ENCODE measurements at places on chromosomes 7 and 10.

DNA sequence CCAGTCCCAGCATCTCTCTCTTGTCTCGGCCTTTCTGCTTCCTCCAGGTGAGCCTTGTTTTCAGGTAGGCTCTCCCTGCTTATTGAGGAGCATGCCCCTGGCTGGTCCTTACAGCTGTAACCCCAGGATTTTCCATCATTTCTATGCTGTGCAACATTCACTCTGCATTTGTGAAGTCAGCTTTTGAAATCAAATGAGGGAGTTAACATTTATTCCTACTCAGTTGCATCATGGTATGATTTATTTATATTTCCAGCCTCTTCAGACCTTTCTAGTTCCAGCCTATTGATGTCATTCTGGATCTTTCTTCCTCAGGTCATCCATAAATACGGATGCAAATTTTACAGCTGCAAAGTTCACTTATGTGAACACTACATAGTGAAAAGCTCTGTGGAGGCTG is 755.6 kb downstream of the TYW1 start:
- DNase-seq = no peak
- H3K36me3 ChIP-seq = no peaks in the 10 kb centered on the region
- no peak overlapping the region for H3K27ac ChIP-seq

- H3K27ac ChIP-seq = no peak overlapping the region
- H3K36me3 ChIP-seq = peaks cover 8% of the 10 kb centered on the region
- H3K27me3 ChIP-seq = no peaks in the 10 kb centered on the region
- no peak overlapping the region for H3K4me3 ChIP-seq
These were observed 9.8 kb downstream of the CUBN start for GRCh38 chr10:17119845-17120244.

- no peaks in the 10 kb centered on the region for H3K27me3 ChIP-seq
- peaks cover 5% of the 10 kb centered on the region for H3K36me3 ChIP-seq
- DNase-seq = no peak
- H3K27ac ChIP-seq = peak overlapping the region; percentile 84
These were observed 19.9 kb upstream of the PCGF5 start for GRCh38 chr10:91200314-91201212.

DNA sequence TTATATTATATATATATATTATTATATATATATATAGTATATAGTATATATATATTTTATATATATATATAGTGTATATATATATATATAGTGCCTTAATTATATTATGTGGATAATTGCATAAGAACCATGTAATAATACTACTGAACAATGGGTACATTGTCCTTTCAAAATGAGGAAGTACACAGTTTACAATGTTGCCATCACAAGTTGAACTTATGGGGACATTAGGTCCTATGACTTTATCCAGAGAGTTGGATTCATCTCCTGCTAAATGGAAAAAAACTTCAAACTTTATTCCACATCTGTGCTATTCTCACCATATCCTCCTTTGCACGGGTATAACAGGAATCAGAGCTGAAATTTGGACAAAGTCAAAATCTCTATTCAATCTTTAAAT is 105.0 kb upstream of the AGR3 start:
- H3K27ac ChIP-seq = no peak overlapping the region
- H3K36me3 ChIP-seq = no peaks in the 10 kb centered on the region
- H3K4me3 ChIP-seq = no peak overlapping the region
- peaks cover 2% of the 10 kb centered on the region for H3K4me1 ChIP-seq
- DNase-seq = no peak
- H3K27me3 ChIP-seq = peaks cover 4% of the 10 kb centered on the region

DNA sequence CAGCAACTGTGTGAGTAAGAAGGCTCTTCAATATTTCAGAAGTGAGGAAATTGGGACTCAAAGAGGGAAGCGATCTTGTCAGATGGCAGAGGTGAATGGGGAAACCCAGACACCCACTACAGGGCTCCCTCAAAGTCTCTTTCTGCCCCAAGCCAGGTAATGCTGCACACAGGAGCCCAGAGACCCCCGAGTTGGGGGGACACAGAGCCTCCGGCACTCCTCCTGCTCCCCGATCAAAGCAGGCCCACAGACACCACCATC is 139.4 kb downstream of the TNS3 start:
- no peaks in the 10 kb centered on the region for H3K27me3 ChIP-seq
- no peak overlapping the region for H3K27ac ChIP-seq
- DNase-seq = no peak
- H3K4me3 ChIP-seq = no peak overlapping the region
- no peaks in the 10 kb centered on the region for H3K36me3 ChIP-seq

GRCh38 chr10:75448166-75448565 is 16.7 kb downstream of the LRMDA start:
- H3K4me3 ChIP-seq = no peak overlapping the region
- peaks cover 3% of the 10 kb centered on the region for H3K27me3 ChIP-seq
- DNase-seq = no peak
- H3K27ac ChIP-seq = no peak overlapping the region
- H3K4me1 ChIP-seq = no peaks in the 10 kb centered on the region

GRCh38 chr10:31822150-31822549 is 106.5 kb downstream of the ARHGAP12 start:
- no peak for DNase-seq
- no peak overlapping the region for H3K4me3 ChIP-seq
- H3K27ac ChIP-seq = no peak overlapping the region
- H3K4me1 ChIP-seq = no peaks in the 10 kb centered on the region
- no peaks in the 10 kb centered on the region for H3K36me3 ChIP-seq

GRCh38 chr7:101900103-101900502 is 82.7 kb downstream of the CUX1 start:
- H3K36me3 ChIP-seq = no peaks in the 10 kb centered on the region
- no peak overlapping the region for H3K4me3 ChIP-seq
- no peaks in the 10 kb centered on the region for H3K27me3 ChIP-seq
- no peak for DNase-seq
- no peak overlapping the region for H3K27ac ChIP-seq

DNA sequence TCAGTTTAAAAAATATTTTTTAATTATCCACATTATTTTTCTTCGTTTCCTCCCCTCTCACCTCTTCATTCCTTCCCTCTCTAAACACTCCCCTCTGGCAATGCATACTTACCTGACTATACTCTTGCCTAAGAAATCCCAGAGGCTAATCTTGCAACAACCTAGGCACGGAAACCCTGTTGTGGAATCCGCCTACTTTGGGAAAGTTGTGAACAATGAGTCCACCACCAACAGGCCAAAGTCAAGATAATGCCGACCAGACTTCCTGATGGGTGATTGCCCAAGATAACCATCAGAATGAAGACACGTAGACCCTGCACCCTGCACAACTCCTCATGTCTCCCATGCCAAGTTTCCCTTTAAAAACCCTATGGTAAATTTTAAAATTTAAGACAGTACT is 521.5 kb downstream of the KIF20B start:
- H3K27me3 ChIP-seq = peaks cover 11% of the 10 kb centered on the region
- no peaks in the 10 kb centered on the region for H3K36me3 ChIP-seq

DNA sequence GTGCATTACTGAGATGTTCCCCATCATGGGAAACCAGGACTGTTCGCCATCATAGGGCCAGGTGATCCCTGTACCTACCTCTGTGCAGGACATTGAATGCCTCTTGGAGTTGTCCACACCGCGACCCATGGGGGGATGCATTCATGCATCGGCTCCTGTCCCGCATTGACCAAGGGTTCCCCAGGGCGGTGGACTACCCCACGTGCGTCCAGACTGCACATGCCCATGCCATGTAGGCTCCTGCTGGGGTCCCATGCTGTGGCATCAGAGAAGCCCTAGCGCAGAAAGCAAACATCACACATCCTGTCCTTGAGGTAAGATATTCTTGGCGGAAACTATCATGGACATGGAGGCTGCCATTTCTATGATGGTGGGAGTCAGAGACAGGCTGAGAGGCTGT is 121.6 kb upstream of the UNC5B start:
- H3K4me3 ChIP-seq = no peak overlapping the region
- peak; percentile 2 for DNase-seq
- peaks cover 12% of the 10 kb centered on the region for H3K27me3 ChIP-seq
- no peaks in the 10 kb centered on the region for H3K36me3 ChIP-seq
- H3K4me1 ChIP-seq = peaks cover 12% of the 10 kb centered on the region

- no peak overlapping the region for H3K27ac ChIP-seq
- no peaks in the 10 kb centered on the region for H3K27me3 ChIP-seq
- H3K36me3 ChIP-seq = peaks cover 51% of the 10 kb centered on the region
- H3K4me1 ChIP-seq = no peaks in the 10 kb centered on the region
- DNase-seq = no peak
- H3K4me3 ChIP-seq = no peak overlapping the region
These were observed 77.0 kb upstream of the GNA12 start for GRCh38 chr7:2920956-2921652.

DNA sequence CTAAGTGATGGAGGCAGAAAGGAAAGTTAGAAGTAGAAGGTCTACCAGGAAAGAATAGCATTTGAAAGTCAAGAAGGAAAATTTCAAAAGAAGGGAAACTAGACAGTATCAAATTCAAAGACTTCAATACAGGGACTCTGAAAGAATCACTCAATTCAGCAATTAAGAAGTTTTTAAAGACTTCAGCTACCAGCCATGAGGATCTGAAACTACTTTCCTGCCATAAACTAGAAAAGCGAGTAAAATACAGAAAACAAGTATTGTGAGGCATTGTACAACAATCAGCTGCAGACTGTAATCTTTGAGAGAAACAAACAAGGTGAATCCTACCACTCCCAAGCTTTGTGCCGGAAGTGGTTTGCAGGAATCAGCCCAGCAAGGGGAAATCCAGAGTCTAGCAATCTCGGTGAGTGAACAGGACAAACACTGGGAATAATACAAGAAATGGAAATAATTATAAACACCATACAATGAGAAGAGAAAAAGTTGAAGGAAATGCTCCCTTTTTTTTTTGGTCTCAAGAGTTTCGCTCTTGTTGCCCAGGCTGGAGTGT is 62.4 kb downstream of the ARHGAP12 start:
- no peak for DNase-seq
- H3K27ac ChIP-seq = no peak overlapping the region
- H3K4me1 ChIP-seq = peaks cover 21% of the 10 kb centered on the region
- H3K27me3 ChIP-seq = no peaks in the 10 kb centered on the region
- H3K4me3 ChIP-seq = no peak overlapping the region

DNA sequence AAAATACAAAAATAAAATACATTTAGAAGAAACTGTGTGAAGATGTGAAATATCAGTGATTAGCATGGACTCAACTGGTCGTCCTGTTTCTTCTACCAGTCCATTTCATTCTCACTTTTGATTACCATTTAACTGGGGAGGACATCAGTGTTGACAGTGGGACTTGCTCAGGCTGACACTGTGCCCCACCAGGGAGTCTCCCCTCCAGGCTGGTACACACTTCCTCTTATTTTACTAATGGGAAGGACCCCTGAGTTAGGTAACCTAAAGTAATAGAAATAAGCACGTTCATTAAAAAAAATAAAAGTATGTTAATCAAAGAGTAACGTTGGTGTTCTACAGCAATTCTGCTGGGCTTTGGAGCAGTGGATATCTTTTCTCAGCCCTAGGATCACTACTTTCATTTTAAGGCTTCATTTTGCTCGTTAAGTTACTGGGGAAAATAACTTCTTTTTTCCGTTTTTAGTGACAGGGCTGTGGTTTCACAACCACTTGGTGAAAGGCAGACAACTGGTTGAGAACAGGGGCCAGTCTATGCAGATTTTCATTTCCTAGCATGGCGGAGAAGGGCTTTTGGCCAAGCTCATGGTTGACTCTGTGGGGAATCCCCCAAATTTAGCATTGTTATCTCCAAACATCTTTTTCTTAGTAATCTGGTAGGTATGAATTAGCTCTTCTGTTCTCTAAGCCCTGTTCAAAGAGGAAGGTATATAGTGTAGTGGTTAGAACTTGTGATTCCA is 2.1 kb downstream of the SNX10 start:
- peak; percentile 86 for DNase-seq
- peaks cover 26% of the 10 kb centered on the region for H3K4me1 ChIP-seq
- H3K27ac ChIP-seq = peak overlapping the region; percentile 85
- peak overlapping the region; percentile 88 for H3K4me3 ChIP-seq
- H3K27me3 ChIP-seq = no peaks in the 10 kb centered on the region
- peaks cover 2% of the 10 kb centered on the region for H3K36me3 ChIP-seq

- H3K27ac ChIP-seq = no peak overlapping the region
- no peaks in the 10 kb centered on the region for H3K4me1 ChIP-seq
- DNase-seq = no peak
These were observed 78.1 kb downstream of the FZD1 start for GRCh38 chr7:91342346-91342745.

- H3K4me3 ChIP-seq = no peak overlapping the region
- H3K36me3 ChIP-seq = peaks cover 21% of the 10 kb centered on the region
- no peak overlapping the region for H3K27ac ChIP-seq
- no peak for DNase-seq
- H3K4me1 ChIP-seq = peaks cover 58% of the 10 kb centered on the region
These were observed 25.4 kb downstream of the LCOR start for GRCh38 chr10:96857301-96858012.

- no peak overlapping the region for H3K4me3 ChIP-seq
- peaks cover 5% of the 10 kb centered on the region for H3K27me3 ChIP-seq
- H3K4me1 ChIP-seq = peaks cover 3% of the 10 kb centered on the region
- DNase-seq = no peak
- H3K36me3 ChIP-seq = no peaks in the 10 kb centered on the region
These were observed 293.5 kb upstream of the IMMP2L start for GRCh38 chr7:111855842-111856227.

DNA sequence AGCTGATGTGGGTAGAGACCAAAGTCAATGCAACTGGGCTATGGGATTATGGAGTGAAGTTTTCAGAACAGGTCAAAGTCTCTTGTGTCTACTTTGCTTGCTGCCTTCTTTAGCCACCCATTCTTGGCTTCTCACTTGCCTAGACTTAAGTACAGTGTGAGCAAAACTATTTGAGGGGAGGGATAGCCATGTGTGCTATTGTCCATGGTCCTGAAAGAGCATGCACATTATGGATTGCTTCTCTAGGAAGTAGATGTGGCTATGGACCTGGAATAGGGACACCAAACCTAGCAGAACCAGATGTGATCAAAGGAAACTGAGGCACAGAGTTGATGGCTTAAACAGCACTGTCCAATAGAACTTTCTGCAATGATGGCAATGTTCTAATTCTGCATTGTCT is 81.9 kb upstream of the ZNF800 start:
- no peak overlapping the region for H3K4me3 ChIP-seq
- H3K36me3 ChIP-seq = no peaks in the 10 kb centered on the region
- peaks cover 9% of the 10 kb centered on the region for H3K4me1 ChIP-seq
- H3K27ac ChIP-seq = no peak overlapping the region

DNA sequence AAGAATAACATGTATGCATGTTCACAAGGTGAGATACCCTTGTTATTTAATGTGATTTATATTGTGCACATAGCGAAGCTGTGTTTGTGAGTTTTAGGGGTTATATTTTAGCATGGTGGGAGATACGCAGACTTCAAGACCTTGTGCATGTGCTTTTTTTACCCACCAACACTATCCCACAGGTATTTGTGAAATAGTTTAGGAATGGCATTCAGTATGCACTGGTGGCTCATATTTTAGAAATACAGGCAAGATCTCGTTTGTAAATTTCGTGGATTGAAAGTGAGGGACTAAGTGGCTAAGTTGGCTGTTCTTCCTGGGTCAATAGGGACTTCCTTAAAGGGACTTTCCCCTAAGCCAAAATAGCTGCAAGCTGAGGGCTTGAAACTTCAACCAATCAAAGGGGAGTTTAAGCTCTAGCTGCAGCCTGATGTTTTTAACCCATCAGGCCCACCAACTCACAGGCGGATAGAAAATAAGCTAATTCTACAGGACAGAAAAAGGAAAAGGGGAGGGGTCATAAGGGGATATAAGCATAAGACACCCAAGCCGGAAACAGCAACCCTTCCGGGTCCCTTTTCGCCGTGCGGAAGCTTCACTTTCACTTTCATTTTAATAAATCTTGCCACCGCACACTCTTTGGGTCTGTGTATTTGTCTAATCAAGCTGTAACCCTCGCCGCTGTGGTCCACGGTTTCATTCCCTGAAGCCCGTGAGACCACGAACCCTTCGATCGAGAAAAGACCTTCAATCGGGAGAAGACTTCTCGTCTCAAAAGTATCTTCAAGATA is 291.0 kb downstream of the GPR158 start:
- H3K4me1 ChIP-seq = no peaks in the 10 kb centered on the region
- no peak overlapping the region for H3K27ac ChIP-seq
- no peaks in the 10 kb centered on the region for H3K27me3 ChIP-seq
- H3K36me3 ChIP-seq = no peaks in the 10 kb centered on the region
- no peak for DNase-seq
